DMS 273 treated with DMSO at 0.1 percent for 48 hours (cell line): ENCODE measurements at places on chromosomes 11 and 22.

GRCh38 chr22:25013607-25014006 is 61.1 kb downstream of the KIAA1671 start:
- DNase-seq = no peak

- no peak for DNase-seq
These were observed 2.0 kb downstream of the PARVB start for GRCh38 chr22:44026066-44026629.

- DNase-seq = no peak
These were observed 83.3 kb upstream of the ALKBH3 start for GRCh38 chr11:43797337-43797736.

GRCh38 chr22:24498824-24499223 is 3.7 kb downstream of the UPB1 start:
- no peak for DNase-seq

GRCh38 chr22:50729391-50730012 is 8.5 kb upstream of the ACR start:
- no peak for DNase-seq

- no peak for DNase-seq
These were observed 123.9 kb downstream of the CTNND1 start for GRCh38 chr11:57885298-57886050.

- DNase-seq = no peak
These were observed 56.7 kb downstream of the C11orf58 start for GRCh38 chr11:16795146-16795545.

- no peak for DNase-seq
These were observed 18.2 kb downstream of the ZBTB16 start for GRCh38 chr11:114077482-114078305.

DNA sequence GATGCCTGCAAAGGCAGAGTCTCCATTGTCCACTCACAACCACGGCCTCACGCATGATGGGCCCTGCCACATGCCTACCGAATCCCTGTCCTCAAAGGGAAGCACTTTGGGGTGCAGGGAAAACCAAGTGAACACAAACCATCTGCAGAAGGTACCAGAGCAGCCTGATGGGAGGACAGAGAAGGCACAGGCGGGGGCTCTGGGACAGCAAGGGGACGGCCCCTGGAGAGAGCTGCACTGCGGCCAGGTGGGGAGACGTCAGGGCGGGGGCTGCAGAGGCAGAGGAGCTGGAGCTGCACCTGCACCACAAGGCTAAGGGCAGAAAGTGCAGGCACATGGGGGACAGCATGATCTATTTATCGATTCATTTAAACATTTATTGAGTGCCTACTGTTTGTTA is 1056.0 kb downstream of the TBC1D22A start:
- no peak for DNase-seq
